Stimulated activated CD4-positive, alpha-beta T cell treated with anti-CD3 and anti-CD28 coated beads, TNF-alpha, amount 100 ng/mL, for 48 hours (primary cell): ENCODE measurements at places on chromosomes 2 and 18.

- DNase-seq: peak; percentile 9
Measured at GRCh38 chr2:17518212-17519154, at the start of gene RAD51AP2. Gene RAD51AP2 (minus strand): TSS chr2:17518440. CDS start chr2:17518415, 25 bp downstream.

GRCh38 chr2:176399074-176399598 lies 129.9 kb downstream of the MTX2 start:
- DNase-seq: no peak

GRCh38 chr2:216161967-216162366 lies 52.8 kb downstream of the XRCC5 start:
- DNase-seq: no peak

DNA sequence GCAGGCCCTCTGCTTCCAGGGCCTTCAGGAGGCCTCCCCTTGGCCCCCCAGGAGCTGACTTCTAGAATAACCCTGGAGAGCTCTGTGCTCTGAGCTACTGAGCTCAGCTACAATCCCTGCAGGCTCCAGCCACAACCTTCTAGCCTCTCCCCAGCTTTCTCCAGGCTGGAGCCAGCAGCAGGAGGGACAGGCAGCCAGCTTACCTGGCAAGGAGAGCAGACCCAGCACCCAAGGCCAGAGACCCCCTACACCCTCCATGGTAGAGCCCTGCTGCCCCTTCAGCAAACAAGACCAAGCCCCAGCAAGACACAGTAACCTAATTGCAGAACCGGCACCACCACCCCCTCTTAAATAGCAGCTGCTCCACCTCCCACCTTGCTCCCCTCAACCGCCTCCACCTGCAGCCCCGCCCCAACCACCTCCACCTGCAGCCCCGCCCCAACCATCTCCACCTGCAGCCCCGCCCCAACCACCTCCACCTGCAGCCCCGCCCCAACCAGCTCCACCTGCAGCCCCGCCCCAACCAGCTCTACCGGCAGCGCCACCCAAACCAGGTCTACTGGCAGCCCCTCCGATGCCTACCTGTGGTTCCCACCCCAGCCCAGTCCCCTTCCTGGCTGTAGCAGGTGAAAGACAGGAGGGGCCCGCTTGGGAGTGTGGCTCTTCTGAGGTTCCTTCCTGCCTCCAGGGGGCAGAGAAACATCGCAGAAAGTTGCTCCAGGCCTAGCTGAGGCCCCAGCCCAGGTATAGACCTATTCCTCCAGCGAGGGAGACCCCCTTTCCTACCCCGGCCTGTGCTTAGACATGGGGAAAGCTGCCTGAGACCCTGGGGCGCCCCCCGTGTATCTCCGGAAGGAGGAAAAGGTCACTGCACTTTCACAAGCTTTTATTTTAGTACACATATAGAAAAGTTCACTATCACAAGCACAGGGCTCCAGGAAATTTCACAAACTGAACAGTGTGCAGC lies at the start of gene ASTL:
Gene ASTL (minus strand): TSS at position 324 of the 967 bp plus-strand sequence. CDS start 66 bp downstream, at position 258.
- no peak for DNase-seq

- no peak for DNase-seq
Measured at GRCh38 chr18:54465502-54465901, 107.8 kb downstream of the C18orf54 start.

DNA sequence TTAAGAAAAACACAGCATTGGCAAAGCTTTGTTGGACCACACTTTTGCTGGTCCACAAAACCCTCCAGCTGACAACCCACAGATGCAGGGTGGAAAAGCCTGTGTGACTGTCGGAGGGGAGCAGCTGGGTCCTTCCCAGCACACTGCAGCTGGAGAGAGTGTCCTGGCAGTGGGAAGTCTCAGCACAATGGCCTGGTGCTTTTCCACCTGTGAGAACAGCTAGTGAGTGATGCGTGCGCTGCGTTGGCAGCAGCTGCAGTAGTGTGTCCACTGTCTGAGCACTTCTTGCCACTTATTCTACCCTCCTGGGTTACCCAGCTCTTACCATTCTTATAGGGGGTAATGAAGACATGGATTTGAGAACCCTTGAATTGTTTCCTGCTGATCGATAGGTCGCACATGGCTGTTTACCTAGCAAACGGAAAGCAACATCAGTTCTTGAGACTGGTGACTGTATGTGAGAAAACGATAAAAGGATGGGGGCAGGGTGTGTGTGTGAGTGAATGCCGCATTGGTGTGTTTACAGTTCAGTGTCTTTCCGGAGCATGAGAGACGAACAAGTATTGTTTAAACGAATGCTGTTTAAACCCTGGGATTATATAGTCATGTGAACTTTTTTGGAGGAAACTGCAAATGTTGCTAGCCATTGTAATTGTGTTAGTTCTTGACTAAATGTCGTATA lies 69.7 kb downstream of the LYPD6 start:
- no peak for DNase-seq

DNA sequence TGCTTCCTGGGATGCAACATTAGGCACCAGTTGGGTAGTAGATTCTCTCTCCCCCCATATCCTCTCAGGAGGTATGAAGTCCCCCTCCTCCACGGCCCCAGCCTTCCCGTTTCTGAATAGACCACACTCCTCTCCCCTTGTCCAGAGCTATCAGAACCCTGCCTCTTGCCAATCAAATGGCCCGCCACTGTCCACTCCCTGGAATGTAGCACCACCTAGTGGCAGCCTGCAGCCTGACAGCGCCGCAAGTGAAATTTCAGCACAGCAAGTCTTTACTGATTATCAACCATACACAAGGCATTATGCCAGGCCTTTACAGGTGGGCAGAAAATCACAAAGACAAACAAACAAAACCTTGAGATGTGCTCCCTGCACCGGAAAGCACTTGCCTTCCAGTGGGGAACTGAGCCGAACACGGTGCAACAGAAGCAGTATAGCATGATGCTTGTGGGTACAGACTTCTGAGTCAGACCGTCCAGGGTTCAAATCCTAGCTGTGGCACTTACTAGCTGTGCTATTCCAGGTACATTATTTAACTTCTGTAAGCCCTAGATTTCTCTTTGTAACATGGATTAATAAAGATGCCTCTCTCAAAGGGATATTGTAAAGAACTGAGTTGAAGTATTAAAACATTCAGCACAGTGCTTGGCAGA lies 174.0 kb downstream of the SMAD2 start:
- DNase-seq: peak; percentile 30

DNA sequence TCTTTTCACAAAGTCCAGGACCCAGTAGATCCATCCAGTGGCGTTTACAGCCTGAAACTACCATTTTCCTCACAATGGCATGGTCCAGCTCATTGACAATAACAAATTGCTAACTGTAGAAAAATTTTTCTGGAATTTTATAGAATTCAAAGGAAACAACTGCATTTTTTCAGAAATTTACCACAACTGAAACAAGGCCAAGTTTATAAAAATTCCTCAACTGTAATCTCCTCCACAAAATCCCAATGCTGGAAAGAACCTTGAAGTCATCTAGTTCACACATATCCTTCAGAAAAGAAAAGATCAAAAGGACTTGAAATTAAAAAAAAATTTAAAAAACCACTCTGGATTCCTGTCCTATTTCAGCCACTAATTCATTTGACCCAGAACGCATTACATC lies 226.0 kb upstream of the CTAGE1 start:
- no peak for DNase-seq

DNA sequence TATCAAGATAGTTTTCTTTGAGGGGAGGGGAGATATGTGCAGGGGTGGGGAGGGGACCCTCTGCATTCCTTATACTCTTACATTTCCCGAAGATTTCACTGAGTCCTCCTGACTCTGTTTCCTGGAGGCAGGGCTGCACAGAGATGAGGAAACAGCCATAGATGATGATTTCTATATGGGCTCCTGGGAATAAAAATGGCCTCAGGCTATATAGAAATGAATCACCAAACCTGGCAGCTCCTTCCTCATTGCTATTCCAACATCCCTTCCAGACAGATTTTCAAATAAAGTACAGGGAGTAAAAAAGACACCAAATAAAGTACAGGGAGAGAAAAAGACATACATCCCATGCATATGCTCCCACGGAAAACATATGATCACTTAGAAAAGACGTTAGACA lies 474.8 kb upstream of the RAB6C start:
- no peak for DNase-seq

- no peak for DNase-seq
Measured at GRCh38 chr2:43592443-43592842, 3.4 kb downstream of the THADA start.

GRCh38 chr18:12434541-12434929 lies 26.8 kb downstream of the PRELID3A start:
- no peak for DNase-seq

- DNase-seq: no peak
Measured at GRCh38 chr2:58971511-58972360, 730.6 kb upstream of the FANCL start.

- no peak for DNase-seq
Measured at GRCh38 chr2:10033251-10034006, 9.9 kb upstream of the KLF11 start.

- no peak for DNase-seq
Measured at GRCh38 chr2:67389286-67389685, 7.8 kb upstream of the ETAA1 start.

DNA sequence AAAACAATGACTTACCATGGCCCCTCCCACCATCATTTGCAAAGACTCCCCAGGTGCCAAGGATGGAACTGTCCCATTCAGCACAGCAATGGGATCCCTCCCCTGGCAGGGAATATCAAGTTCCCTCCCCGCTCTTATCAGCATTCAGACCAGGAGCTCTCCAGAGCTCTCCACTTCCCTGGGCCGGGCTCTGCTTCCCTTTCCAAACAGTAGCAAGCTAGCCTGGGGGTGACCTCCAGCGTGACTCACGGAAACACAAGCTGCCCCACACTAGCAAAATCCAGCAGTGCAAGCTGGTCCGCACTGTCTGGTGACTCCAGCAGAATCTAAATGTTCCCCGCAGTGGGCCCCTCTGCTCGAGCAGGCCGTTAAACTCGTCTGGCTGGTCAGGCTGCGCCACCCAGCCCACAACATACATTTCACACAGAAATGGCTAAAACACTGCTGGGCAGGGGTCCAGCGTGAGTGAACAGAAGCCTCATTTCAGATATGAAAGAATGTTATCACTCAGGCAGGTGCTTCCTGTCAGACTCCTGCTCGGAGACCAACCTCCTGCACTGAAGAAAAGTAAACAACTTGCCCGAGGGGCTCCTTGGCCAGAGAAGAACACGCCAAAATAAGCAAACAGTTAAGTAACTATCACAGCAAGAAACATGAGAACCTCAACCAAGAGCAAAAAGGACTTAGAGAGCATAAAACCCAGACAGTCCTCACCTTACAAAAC lies 33.9 kb downstream of the STAT1 start:
- DNase-seq: no peak

GRCh38 chr2:168210895-168211570 lies 36.4 kb downstream of the STK39 start:
- DNase-seq: no peak

- no peak for DNase-seq
Measured at GRCh38 chr18:66979009-66979408, 375.1 kb upstream of the CDH19 start.

DNA sequence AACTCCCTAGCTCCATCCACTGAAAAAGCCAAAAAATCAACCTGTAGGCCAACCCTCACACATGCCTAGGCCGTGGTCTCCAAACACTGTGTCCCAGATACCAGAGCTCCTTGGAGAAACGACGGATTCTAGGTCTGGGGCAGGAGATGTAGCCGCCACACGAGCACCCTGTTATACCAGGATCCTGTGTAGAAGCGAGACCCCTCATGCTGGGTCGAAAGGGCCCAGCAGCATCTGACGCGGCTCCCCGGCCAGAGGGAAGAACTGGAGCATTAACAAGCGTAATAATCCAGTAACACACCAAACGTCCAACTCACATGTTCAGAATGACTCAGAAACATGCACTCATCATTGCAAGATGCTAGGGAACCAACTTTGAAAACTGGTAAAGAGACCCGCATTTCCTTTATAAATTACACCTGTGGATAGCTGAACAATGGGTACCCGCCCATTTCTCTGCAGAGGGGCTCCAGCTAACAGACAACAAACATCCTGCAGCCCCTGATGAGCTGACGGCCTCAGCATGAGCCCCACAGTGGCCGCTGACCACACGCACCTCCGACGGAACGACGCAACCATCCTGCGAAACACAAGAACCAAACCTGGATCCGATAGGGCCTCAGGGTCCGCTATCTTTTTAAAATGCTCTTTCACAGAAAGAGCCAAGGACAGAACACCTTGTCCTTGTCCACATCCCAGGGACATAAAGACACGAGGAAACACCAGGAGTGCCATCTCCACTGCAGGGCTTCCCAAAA lies 14.2 kb downstream of the SLC66A2 start:
- no peak for DNase-seq

- DNase-seq: peak; percentile 49
Measured at GRCh38 chr2:236512902-236513435, 56.7 kb upstream of the ACKR3 start.

GRCh38 chr2:212088353-212088752 lies 450.2 kb downstream of the ERBB4 start:
- no peak for DNase-seq

DNA sequence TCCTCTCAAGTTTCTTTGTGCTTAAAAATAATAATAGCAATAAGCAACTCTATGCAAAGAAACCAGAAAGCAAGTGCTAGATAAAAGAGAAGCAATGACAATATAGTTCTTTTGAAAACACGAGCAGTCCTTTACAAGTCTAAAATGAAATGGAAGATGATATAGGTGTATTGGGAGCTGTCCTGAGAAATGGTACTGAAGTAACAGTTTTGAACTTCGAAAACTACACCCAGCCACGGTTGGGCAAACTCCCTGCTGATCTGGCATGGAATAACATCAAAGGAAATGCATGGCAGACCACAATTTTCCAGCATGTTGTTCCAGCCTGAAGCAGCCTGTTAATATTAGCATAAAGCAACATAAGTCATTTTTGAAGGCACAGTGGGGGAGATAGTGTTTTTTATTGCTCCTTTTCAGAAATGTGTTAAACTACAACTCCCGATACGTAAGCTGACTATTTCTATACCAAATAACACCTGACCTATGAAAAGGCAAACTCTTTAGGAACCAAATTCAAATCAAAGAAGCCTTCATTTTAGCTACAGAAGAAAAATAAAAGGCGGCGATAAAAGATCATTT lies 596.1 kb upstream of the KLHL29 start:
- no peak for DNase-seq

GRCh38 chr2:201888426-201888800 lies 82.1 kb downstream of the CDK15 start:
- no peak for DNase-seq

DNA sequence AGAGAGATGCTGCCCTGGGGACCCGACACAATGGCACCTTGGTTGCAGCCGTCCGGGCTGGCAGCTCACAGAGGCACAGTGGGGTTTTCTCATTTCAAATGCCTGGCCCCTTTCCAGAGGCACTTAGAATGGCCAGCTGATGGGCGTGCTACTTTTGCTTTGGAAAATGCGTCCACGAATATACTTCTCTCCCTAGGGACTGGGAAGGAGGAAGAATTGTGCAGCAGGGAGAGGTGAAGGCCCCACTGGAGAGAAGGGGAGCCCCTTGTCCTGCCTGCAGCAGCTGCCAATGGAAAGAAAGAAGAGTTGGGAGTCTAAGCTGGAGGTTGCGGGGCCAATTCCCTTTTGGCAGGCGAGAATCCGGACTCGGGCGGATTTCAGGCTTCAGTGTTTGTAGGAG lies 1.1 kb upstream of the MAL start:
- DNase-seq: no peak
